ENCODE measurements at places on chromosomes 4 and X.
A peak's percentile ranks its signal among the peaks of the same experiment; 100 is the strongest.

GRCh38 chrX:13074297-13075262 lies 30.2 kb upstream of the FAM9C start:
- DNase-seq: no peak

GRCh38 chrX:31355206-31355955 lies 283.5 kb upstream of the FTHL17 start:
- DNase-seq: no peak

DNA sequence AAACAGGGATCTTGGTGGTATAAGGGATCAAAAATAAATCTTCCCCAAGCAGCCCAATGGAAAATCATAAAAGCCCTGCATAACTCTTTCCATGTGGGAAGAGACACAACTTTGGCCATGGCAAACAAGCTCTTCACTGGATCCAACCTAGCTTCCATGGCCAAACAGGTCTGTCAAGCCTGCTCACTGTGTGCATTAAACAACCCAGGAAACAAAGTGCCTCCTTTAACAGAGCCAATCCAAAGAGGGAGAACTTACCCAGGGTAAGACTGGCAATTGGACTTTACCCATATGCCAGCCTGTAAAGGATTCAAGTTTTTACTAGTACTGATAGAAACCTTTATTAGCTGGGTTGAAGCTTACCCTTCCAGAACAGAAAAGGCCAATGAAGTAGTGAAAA lies 7.6 kb upstream of the HERC5 start:
- no peak for DNase-seq

DNA sequence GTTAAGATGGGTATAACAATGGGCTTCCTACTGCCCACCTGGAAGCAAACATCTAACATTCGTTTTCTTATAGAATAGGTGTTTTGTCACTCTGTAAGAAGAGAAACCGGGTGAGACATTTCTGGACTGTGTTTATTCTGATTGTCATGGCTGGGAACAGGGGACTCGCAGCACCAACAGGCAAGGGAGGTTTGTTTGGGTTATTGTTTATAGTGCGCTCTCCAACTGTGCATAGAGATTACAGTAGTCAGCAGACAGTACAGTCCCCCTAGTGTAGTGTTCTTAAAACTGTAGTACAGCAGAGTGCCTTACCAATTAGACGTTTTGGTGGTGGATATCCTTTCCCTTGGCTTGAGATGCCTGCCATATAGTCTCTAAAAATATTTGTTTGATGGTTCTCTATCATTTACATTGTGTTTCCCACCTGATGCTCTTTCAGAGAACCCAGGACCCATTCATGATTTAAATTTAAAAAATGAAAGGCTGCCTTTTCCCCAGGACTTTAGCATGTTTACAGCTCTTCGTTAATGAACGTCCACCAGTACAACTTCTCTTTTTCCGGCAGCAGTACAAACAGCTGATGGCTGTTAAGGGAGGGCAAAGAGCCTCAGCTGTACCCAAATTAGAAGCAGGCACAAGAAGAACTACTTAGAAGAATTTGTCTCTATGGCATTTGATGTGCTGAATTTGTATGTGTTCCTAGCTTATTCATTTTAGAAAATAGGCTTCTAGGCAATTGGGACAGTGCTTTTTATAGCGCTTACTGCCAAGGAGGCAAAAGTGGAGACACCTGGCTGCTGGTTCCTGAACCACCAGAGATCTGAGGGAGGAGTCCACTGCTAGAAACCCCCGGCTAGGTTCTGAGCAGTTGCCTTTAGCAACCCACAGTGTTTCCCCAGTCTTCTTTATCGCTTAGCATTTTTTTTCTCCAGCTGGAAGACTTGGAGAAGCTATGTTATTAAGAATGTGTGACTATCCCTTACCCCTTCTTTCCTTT lies 1.0 kb upstream of the RNF150 start:
- no peak for DNase-seq

- no peak for DNase-seq
Measured at GRCh38 chrX:11702965-11703631, 37.4 kb upstream of the ARHGAP6 start.

GRCh38 chr4:166602068-166602467 lies 632.2 kb downstream of the SPOCK3 start:
- DNase-seq: no peak

GRCh38 chr4:1567519-1567807 lies 116.7 kb downstream of the FAM53A start:
- DNase-seq: no peak

GRCh38 chr4:36218121-36218520 lies 26.2 kb downstream of the ARAP2 start:
- DNase-seq: no peak

- DNase-seq: no peak
Measured at GRCh38 chr4:10114147-10114546, 2.5 kb downstream of the WDR1 start.

DNA sequence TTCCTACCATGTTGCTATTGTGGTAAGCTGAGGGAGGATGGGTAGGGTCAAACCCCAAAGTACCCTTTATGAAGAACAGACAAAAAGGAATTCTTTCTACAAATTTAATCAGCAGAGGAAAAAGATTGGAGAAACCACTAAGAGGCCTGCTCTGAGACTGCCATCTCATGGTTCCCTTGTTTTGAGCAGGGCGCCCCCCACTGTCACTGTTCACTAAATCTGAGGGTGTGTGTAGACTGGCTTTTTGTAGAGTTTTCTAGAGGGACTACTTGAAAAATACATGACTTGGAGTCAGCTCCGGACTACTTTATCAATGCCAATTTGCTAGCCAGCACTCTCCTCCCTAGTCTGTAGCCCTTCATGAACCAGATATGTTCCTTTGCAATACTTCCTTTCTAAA lies 324.8 kb downstream of the FRMPD4 start:
- DNase-seq: no peak

DNA sequence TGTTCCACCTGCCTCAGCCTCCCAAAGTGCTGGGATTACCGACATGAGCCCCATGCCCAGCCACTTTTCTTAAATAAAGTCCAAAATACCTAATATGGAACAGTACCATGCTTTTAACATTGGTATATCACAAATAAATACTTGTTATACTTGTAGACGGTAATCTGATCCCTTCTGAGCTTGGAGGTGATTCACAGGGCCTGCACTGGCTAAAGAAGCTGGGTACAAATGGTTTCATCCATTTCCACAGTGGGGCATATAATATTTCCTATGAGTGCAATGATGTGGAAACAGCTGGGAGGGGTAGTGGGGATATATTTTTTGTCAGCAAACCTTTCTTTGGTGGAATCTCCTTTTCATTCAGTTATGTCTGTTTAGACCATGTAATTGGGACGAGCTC lies 35.8 kb downstream of the PLK4 start:
- no peak for DNase-seq

GRCh38 chrX:125398959-125399440 lies 79.3 kb downstream of the TEX13C start:
- no peak for DNase-seq

DNA sequence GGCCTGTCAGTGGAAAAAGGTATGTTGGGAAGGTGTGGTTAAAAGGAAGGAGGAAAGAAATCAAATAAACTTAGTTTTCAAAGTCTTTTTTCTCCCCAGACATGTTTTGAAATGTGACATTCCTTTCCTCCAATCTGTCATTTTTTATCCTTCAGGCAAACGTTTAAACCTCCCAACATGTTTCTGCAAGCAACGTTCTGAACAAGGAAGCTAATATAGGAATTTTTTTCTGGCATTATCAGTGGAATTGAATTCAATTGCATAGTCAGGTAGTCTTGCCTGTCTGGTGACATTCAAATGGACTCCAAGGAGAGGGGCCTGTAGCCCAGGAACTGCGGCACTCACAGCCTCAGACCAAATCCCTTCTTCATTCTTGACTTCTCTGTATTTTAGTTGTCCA lies 30.0 kb upstream of the RASSF6 start:
- no peak for DNase-seq

DNA sequence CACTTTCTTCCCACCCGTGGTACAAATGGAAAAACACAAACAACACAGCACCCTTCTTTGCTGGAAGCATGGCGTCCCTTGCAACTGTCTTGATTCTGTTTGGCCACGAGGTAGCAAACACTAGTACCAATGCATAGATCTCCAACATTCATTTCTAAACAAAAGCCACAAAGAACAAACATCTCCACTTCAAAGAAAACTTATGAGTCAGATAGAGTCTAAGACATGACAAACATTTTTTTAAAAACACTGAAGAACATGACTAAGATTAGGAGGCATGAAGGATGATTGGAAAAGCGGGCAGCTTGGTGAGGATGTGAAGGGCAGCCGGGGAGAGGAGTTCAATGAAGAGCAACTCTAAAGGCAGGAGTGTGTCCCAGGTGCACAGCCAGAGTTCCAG lies 197.6 kb upstream of the FAM9B start:
- DNase-seq: peak; percentile 23

- DNase-seq: no peak
Measured at GRCh38 chrX:40953369-40953768, 131.9 kb upstream of the USP9X start.

- no peak for DNase-seq
Measured at GRCh38 chrX:40524423-40524822, 56.3 kb upstream of the ATP6AP2 start.

DNA sequence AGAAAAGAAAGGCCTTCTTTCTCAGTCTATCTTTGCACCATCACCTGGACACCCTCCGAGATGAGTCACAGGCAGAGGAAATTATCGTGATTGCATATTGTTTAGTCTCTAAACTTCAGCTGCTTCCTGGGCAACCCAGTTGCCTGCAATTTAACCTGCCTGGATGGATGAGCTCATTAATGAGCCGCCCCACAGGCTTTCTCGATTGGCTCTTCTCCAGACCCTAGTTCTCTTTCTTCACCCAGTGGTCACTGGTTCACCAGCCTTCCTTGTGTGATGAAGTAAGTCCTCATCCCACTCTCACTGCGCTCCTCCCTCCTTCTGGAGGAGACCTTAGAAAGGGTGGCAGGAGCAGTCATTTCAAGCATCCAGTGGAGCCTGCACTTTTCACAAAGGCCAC lies 94.4 kb downstream of the SOWAHB start:
- peak; percentile 97 for DNase-seq

- no peak for DNase-seq
Measured at GRCh38 chrX:130105244-130105643, 5.1 kb downstream of the ELF4 start.

DNA sequence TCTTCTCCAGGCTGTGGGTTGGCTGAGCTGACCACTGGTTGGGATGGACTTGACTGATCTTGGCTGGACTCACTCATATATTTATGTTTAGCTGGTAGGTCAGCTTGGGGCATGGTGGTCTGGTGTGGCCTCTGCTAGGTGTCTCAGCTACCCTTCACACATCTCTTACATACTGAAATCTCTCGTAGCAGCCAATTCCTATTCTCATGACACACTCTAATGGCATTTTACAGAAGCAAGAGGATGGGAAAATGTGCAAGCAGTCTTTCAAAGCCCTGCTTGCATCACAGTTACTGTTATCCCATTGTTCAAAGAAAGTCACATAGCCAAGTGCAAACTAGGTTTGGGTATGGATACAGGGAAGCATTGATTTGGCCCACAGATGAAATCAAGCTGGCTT lies 55.5 kb upstream of the PCDH18 start:
- DNase-seq: no peak

DNA sequence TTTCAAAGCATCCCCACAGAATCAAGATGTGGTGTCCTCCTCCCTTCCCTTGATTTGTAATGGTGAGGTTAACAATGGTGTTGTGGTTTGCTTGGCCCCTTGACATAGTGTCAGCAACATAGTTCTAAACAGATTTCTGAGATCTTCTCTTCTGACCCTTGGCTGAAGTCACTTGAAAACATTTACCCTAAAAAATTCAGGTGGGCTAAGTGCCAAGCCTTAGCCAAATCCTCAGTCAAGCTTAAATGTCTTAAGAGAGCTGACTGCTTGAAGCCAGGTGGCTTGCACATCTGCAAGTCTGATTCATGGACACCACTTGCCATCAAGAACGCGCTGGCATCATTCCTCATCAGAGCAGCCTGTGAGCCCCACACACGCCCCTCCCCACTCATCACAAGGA lies 173.2 kb downstream of the MGST2 start:
- no peak for DNase-seq

DNA sequence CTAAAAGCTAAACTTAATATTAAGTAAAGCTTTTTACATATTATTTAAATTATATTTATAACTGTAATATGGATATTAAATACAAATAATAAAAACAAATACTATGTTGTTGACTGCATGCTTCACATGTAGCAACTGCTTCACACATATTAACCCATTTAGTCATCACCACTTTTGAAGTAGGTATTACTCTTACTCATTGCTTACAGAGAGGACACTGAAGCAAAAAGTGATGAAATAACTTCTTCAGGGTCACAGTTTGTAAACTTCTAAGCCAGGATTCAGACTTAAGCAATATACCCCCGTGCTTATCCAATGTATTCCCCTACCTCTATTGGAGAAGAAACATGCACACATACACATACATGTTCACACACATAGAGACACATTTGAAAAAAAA lies 166.6 kb downstream of the DKK2 start:
- DNase-seq: peak; percentile 49

GRCh38 chrX:21740329-21741274 lies 17.3 kb downstream of the SMPX start:
- peak; percentile 29 for DNase-seq

DNA sequence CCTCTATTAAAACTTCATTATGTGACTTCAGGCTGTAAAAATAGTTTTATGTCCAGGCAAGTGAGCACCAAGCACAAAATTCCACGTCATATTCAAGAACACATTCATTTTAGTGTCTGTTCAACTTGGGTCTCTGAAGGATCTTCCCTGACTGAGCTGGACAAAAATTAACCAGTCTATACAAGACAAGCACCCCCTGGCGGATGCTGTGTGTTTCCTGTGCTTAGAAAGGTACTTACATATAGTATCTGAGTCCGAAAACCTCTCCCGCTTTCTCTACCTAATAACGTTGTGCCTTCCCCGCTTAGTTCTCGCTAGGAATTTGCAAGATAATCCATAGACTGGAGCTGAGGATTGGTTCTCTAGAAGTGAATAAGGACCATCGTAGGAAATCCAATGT lies 2214.5 kb upstream of the TENM3 start:
- DNase-seq: peak; percentile 26

DNA sequence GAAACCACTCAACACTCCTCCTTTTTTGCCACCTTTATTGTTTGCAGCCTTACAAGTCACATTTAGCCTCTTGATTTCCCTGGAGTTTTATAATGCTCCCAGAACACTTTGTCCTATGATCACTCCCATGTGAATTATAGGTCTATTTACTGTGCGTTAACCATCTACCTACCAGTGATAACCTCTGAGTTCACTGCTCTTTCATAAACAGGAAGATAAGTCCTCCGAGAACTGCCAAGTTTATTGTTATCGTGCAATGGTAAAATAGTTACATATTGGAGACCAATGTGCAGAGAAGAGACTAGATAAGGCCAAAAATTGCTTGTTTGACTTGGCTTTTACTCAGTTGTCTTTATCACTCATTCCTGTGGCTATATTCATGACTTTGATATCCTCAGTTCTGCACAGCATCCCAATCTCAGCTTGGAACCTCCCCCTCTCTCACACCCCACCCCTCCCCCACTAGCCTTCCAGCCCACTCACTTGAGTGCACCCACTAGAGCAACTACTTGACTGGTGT lies 12.9 kb upstream of the NUDT9 start:
- DNase-seq: no peak

GRCh38 chr4:102598762-102599374 lies 97.7 kb downstream of the NFKB1 start:
- peak; percentile 22 for DNase-seq

Measured in astrocyte of the spinal cord (primary cell).